ENCODE measurements at places on chromosomes 2 and 18. TPM values are rescaled to one million over a fixed set of nuclear protein-coding genes. Genes with fewer than 3 reads are reported as not detected.

Gene ATP6V1B1
- not detected for total RNA-seq

Gene MYCN
- total RNA-seq, result not detected

Gene RNF144A
- 15.1 TPM for total RNA-seq

Gene DSEL
- total RNA-seq, result 1.1 TPM

Gene ERMN
- total RNA-seq, result 10.2 TPM

Gene PRSS56
- total RNA-seq, result not detected

Measured in T-helper 17 cell (primary cell).